Cerebellum (tissue), 4 donors: ENCODE measurements at places on chromosomes 1 and 21.

DNA sequence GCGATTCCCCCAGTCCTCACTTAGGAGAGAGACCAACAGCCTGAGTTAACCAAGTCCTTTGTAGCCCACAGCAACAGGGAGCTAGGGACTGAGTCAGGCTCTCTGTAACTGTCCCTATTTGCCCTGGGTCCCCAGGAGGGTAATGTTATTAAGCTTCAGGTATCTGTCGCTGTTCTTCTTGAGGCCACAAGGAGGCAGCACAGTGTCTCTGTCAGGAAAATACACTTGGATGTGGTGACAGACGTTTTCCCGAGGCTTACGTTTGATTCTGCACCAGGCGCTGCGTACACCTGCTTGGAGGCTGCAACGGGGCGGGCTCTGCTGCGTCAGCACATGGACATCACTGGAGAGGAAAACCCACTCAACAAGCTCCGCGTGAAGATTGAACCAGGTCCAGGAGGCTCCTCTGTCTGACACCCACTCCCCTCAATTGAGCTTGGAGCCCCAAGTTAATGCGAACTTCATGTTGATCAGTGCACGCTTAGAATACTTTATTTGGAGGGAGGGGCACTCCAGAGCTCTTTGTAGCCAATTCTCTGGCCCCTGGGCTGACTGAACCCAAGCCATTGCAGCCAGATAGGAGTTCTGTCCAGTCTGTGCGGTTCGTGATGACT is 10.7 kb upstream of the ELF3 start:
- DNase-seq, result peak; percentile 50

DNA sequence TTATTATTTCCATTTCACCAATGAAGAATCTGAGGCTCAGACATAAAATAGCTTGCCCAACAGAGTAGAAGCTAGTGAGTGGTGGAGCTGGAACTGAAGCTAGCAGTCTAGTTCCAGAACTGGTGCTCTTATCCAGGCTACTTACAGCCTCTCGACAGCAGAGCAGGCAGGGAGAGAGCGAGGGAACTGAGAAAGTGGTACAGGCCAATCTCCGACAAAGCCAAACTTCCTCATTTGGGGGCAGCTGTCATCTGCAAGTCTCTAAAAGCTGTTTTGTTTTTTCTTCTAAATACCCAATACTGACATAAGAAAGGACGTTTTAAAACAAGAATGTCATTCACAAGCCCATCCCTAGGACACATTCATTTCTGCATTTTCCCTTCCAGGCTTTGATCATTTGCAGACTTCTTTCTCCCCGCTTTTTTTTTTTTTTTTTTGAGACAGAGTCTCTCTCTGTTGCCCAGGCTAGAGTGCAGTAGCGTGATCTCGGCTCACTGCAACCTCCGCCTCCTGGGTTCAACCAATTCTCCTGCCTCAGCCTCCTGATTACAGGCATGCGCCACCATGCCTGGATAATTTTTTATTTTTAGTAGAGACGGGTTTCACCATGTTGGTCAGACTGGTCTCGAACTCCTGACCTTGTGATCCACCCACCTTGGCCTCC is 20.0 kb downstream of the YIPF1 start:
- no peak for DNase-seq

GRCh38 chr1:53153752-53154151 is 11.3 kb upstream of the SLC1A7 start:
- no peak for DNase-seq

GRCh38 chr21:38921511-38922251 is 116.0 kb downstream of the ETS2 start:
- no peak for DNase-seq

- no peak for DNase-seq
These were observed 15.9 kb downstream of the TMEM63A start for GRCh38 chr1:225866061-225866837.

GRCh38 chr21:26709090-26709489 is 136.0 kb upstream of the CYYR1 start:
- no peak for DNase-seq
